Activated CD8-positive, alpha-beta memory T cell treated with anti-CD3 and anti-CD28 coated beads for 4 hours (primary cell): ENCODE measurements at places on chromosomes 13 and 19.

- DNase-seq, result no peak
Measured at GRCh38 chr13:48682436-48682835, 28.7 kb downstream of the CYSLTR2 start.

DNA sequence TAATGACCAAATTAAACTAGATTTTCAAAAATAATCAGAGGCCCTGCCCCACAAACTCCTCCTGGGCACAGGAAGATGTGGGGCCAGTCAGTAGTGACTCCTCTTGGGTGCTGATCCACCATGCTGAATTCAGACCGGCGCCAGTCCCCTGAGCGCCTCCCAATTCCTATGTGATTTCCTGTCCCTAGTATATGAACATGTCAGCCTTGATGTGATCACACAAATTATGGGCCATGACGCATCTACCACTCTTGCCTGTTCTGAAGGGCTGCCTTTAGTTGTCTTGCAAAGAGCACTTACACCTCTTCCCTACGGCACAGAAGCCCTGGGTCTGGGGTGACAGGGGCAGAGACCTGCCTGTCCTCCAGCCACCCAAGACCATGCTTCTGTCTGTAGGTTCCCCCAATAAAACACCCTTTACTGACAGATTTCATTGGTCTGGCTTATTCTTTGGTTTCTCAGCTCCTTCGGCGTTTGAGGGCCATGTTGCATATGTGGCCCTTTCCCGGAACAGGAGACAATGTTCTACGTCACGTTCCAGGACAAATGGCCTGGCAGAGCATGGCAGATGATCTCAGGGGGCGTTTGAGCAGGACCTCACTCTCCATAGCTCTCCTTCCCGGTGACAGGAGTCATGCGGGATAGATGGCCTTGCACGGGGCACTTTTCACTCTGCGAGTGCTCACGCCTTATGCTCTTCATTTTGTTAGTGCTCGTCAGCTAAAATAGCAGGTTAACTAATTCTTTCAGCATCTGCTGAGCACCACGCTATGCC is 5.6 kb upstream of the ATP11A start:
- DNase-seq, result no peak

GRCh38 chr19:41792513-41793413 is 3.6 kb upstream of the CEACAM3 start:
- peak; percentile 30 for DNase-seq

DNA sequence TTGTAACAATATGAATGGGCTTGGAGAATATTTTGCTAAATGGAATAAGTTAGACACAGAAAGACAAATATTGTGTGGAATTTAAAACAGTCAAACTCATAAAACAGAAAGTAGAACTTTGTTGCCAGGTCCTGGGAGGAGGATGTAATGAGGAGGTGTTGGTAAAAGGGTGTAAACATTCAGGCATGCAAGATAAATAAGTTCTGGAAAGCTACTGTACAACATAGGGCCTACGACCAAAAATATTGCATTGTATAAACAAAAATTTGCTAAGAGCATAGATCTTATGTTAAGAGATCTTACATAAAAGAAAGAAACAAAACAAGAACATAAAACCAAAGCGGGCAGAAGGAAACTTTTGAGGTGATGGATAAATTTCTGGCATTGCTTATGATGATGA is 1907.8 kb upstream of the PCDH20 start:
- no peak for DNase-seq

GRCh38 chr13:114078461-114079451 is 53.7 kb downstream of the RASA3 start:
- no peak for DNase-seq
